GM20000 (cell line): ENCODE measurements at places on chromosomes 2 and 18.

DNA sequence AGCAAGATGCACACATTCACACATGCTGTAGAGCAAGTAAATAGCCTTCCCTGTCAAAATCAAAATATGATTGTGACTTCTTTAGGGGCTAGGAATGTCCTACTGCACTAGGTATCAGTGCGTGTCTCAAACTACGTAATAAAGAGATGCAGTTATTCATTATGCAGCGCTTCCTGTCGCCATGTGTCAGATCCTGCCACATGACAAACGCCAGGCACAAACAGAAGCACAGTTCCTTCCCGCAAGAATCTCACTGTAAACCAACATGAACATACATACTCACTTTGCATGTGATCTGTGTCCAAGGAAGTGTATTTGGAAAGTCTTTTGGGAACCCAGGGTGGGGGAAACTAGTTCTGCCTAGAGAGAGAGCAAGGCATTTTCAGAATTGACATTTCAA is 599.9 kb downstream of the RNF144A start:
- DNase-seq: no peak

DNA sequence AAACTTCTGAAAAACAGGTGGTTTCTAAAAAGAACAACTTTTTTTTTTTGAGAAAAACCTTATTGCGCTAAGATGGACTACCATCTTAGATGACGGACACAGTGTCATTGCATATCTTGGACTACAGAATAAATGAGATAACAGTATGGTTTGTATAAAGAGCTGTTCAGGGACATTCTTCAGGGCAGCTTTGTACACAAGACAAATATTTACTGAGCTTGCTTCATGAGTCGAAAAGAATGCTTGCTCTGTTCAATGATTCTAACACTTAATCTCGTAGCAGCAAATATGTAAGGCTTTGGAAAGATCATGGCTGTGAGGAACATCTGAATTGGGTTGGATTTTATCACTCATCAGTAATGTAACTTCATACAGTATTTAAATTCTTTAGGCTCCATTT is 282.5 kb upstream of the CWC22 start:
- DNase-seq: no peak

DNA sequence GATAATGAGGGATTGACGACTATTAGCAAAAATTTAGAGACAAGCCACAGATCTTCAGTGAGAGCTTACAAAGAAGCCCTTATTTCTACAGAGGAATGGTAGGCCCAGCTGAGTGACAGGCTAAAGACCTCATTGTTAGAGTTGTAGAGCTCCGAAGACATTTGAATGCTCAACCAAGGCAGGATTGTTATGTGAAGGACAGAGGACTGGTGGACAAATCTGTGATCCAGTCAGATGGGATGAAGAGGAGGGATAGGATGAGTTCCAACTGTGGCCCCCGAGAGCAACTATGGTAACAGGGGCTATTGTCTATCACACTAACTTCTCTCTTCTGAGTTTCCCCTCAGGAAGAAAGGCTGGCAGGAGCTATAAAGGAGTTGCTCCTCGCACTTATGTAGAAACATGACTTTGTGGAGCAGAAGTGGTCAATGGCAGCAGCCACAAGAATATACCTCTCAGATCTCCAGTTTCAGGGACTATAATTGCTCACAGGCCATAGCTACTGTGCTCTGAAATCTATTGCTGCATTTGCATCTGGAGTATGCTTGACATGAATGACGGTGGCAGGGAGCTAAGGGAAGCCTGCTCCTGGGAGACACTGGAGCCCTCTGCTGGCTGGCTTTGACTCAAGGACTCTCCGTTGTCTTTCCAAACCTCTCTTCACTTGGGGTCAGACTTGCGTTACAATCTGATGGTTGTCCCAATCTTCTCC is 50.3 kb upstream of the GREB1L start:
- no peak for DNase-seq

GRCh38 chr2:12970861-12971260 is 254.1 kb downstream of the TRIB2 start:
- DNase-seq: no peak

GRCh38 chr2:97726261-97727064 is 13.1 kb downstream of the ZAP70 start:
- no peak for DNase-seq

- no peak for DNase-seq
These were observed 30.9 kb upstream of the GRP start for GRCh38 chr18:59189008-59189407.

GRCh38 chr2:121069434-121069969 is 215.5 kb downstream of the TFCP2L1 start:
- no peak for DNase-seq

GRCh38 chr2:10772201-10772867 is 40.3 kb downstream of the PDIA6 start:
- DNase-seq: no peak

GRCh38 chr2:206627632-206628031 is 14.7 kb upstream of the FAM237A start:
- no peak for DNase-seq

GRCh38 chr2:240685771-240686371 is 3.2 kb upstream of the AQP12B start:
- DNase-seq: peak; percentile 44

DNA sequence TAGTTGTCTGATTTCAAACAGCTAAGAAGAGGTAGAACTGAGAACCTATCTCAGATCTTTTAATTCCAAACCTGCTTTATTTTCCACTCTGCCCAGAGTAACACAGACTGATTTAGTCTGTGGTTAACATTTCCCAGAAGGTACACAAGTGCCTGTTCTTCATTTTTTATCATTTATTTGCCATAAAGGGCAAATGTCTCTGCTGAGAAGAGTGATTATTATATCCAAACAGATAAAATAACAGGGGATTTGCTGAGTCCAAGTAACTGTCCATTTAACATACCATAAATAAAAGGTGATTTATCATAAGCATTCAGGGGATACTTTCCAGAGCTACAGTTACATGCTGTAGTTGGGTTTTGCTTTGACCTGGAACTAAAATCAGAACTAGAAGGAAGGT is 617.7 kb downstream of the MBD2 start:
- DNase-seq: no peak

GRCh38 chr2:41725901-41726300 is 321.9 kb upstream of the PKDCC start:
- no peak for DNase-seq

- DNase-seq: no peak
These were observed 143.7 kb downstream of the ATL2 start for GRCh38 chr2:38233231-38233983.
